HFF-Myc (cell line): ENCODE measurements at places on chromosomes 12 and 14.
A peak's percentile ranks its signal among the peaks of the same experiment; 100 is the strongest.

DNA sequence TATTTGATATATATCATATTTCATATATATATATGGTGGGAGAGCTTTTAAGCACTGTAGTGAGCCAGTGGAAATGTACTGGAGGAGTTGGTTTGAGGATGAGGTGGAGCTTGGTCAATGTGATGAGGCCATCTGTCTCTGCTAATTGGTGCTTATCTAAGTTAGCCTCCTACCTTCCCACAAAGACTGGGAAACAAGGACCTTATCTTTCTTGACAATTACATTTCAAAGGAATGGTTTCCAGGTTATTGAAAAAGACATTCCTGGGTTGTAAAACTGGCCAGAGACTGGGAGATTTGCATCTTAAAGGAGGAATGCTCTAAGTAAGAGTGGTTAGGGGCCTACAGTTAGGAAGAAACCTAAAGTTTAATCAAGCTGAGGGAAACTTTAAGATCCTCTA is 212.8 kb upstream of the SYT1 start:
- DNase-seq, result no peak

DNA sequence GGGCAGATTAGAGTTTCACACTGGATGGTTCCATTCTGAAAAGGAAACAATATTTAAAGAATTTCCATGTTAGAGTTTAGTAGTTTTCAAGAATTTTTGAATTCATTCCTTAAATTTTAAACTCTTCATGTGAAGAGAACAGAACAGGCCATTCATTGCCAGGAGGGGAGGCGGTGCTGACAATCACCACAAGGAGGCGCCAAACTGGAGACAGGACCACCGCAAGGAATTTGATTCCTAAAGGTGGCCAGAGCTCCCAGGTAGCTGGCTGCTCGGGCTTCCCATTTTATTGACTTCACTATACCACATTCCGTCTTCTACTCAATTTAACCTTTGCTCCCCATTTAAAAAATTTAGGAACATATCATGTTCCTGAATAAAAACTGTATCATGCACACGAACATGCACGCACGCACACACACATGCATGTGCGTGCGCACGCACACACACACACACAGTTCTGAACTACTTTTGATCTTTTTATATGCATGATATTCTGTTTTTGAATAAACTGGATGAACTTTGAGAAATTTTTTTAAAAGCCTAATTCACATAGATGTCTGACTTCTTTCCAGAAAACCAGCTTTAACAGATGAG is 101.2 kb downstream of the NELL2 start:
- DNase-seq, result peak; percentile 3

- no peak for DNase-seq
Measured at GRCh38 chr14:99026471-99026870, 245.5 kb downstream of the BCL11B start.

DNA sequence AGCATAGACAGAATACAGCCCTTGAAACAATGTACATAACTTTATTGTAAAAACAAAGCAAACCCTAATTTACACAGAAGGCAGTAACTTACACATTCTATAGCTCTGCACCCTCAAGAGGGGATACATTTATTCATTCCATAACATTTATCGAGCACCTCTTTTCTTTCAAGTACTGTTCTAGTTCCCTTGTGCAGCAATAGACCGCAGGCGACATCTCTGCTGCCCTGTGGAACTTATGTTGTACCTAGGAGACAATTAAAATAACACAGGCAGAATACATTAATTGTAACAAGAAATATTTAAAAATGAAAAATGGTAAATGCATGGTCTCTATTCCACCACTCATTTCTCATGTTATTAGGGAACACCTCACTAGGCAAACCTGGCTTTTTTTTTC is 1.4 kb upstream of the ARHGDIB start:
- DNase-seq, result no peak

GRCh38 chr12:38547586-38547985 is 231.0 kb downstream of the ALG10B start:
- no peak for DNase-seq

DNA sequence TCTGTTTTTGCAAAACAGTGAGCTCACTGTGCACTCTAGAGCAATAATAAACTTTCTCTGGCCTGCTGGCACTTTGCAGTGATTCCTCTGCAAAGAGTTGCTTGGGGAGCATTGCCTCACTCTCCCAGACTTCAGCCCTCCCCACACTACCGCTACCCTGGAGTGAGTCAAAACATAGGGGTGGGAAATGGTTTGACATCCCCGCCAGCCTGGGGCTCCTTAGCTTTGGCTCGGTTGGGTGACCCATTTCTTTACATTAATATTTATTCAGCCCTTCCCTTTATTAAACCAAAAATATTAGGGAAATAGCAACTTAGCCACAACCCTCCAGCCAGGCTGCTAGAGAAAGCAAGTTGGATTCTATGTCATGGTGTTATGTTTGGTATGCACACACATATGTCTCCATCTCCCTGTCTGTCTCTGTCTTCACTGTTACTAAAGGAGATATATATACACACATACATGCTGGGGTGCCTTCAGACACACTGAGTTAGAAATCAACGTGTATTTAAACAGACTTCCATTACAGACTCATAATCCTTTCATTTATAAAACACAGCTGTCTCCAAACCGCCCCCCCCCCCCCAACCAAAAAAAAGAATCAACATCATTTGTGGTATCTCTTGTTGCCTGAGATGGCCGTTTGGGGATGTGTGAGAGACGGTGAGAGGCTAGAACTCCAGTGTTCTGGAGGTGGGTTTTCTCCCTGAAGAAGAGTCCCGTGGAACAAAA is 3.4 kb upstream of the IRF2BPL start:
- no peak for DNase-seq

- DNase-seq, result no peak
Measured at GRCh38 chr12:9931245-9931644, 925 bp downstream of the CLEC2A start.

GRCh38 chr14:78974691-78975090 is 804.5 kb downstream of the NRXN3 start:
- DNase-seq, result no peak

DNA sequence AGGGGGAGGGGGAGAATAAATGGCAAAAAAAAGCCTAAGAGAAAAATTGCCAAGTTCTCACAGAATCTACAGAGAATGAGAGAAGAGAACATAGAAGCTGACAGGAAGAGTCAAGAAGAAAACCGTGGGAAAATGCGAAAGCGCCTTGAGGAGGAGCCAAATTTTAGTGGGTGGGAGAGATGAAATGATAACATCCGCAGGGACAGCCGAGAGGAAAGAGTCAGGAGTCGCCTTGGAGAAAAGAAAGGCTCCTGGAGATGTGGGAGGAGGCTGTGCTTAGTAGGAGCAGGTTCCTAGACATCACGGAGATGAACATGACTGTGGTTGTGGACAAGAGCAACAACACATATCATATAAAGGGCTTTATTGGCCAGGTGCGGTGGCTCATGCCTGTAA is 49.4 kb downstream of the PHLDA1 start:
- DNase-seq, result no peak

DNA sequence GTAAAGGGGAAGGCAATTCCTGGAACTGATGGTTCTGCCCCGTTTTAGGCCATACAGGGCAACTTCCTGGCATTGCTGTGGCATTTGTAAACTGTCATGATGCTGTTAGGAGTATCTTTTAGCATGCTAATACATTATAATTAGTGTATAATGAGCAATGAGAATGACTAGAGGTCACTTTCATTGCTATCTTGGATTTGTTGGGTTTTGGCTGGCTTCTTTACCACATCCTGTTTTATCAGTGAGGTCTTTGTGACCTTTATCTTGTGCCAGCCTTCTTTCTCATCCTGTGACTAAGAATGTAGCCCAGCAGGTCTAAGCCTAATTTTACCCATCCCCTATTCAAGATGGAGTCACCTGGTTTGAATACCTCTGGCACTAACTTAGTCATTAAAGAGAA is 51.2 kb downstream of the TESPA1 start:
- DNase-seq, result no peak

DNA sequence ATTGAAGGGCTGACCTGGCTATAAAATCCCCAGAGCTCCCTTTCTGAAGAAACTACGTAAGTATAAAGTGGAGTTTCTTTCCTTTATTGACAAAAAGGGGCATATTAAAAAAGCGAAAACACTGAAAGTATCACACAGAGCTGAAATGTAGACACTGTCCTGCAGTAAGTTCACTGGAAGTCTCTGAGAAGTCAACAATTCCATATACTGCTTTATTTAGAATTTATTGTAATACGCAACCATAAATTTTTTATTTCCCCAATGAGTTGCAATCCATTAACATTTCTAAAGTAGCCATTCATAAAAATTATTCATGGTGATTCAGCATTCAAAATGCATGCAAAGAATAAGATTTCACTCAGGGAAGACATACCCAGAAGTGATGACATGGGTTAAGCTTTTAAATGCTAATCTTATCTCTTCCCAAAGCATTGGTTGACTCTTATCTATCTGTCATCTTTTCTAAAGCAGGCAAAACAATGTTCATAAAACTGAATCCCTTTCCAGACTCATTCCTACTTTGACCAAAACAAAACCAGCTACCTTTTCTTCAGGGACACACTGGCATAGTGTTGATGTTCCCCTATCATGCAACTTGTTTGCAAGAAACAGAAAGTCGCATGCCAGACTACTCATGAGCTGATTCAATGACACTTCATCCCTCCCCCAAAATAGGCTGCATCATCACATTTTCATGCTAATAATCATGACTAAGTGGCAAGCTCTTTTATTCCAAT is 17.3 kb downstream of the KITLG start:
- DNase-seq, result no peak

DNA sequence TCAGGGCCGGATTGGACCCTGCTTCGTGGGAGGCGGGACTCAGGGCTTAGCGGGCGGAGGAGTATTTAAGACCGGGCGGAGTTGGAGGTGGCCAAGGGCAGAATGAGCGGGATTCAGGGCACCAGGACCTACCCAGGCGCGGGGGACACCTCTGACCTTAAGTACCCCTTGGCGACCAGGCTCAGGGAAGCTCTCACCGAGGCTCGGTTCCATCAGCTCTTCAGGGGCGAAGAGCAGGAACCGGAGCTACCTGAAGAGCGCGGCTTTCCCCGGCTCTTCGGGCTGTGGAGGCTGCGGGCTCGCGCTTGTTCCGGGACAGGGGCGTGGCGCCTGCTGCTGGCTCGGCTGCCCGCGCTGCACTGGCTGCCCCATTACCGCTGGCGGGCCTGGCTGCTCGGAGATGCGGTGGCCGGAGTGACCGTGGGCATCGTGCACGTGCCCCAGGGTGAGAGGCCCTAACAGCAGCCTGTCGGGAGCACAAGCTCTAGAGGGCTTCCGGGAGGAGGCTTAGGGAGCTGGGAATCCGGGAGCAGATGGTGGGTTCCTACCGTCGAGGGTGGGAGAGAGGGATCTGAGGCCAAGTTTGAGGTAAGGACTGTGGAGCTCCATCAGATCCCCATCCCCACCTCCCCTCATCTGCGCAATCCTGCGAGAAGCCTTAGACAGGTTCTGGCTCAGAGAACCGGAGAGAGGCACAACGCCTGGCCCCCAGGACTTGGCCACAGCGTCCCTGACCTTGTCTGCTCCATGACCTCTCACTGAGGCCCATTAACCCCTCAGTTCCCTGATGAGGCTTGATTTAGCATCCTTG is 8.4 kb downstream of the ARHGEF25 start:
- no peak for DNase-seq

- no peak for DNase-seq
Measured at GRCh38 chr12:91377436-91377835, 194.8 kb upstream of the DCN start.

DNA sequence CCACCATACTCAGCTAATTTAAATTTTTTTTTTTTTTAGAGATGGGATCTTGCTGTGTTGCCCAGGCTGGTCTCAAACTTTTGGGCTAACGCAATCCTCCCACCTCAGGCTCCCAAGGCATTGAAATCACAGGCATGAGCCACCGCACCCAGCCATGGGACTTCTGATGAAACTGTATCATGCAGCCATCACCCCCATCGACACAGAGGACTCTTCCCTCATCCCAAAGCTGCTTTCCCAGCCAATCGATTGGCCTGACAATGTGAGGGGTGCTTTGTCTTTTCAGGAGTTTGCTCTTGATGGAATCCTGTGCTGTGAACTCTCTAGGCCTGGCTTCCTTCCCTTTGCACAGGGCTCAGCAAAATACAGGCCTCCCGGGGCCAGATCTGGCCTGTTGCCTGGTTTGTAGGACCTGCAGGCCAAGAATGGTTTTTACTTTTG is 59.6 kb upstream of the NCOR2 start:
- DNase-seq, result no peak

DNA sequence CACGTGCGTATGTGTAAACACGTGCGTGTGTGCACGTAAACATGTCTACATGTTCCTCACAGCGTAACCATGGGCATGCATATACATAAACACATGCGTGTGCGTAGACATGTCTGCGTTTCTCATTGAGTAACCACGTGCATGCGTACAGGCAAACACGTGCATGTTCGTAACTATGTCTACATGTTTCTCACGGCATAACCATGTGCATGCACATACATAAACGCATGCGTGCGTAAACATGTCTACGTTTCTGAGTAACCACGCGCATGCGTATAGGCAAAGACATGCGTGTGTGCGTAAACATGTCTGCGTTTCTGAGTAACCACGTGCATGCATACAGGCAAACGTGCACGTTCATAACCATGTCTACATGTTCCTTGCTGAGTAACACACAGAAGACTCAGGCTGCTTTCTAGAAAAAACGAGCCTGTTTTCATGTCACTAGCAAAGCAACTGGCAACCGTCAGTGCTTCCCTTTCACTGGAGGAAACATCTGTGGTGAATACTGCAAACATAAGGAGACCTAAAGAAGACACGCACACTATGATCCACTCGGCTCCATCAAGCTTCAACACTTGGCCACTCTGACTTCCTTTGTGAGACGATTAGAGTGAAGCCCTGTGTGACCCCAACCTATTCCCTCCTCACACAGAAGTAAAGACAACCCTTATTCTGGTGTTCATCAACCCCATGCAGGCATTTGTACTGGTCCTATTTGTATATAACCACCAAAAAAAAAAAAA is 28.8 kb downstream of the POLE start:
- no peak for DNase-seq
